Activated CD8-positive, alpha-beta T cell treated with anti-CD3 and anti-CD28 coated beads for 36 hours (primary cell): ENCODE measurements at places on chromosomes 3 and 15. TPM values are rescaled to one million over a fixed set of nuclear protein-coding genes. Genes with fewer than 3 reads are reported as not detected.

Gene IL1RAP
- 20.2 TPM for total RNA-seq

Gene DNAH12
- not detected for total RNA-seq

- H3K4me3 ChIP-seq = no peak overlapping the region
- H3K36me3 ChIP-seq = no peaks in the 10 kb centered on the region
- no peaks in the 10 kb centered on the region for H3K4me1 ChIP-seq
- no peaks in the 10 kb centered on the region for H3K27me3 ChIP-seq
- DNase-seq = no peak
Observed at GRCh38 chr3:43148033-43148432, 42.2 kb upstream of the POMGNT2 start.

- no peak for DNase-seq
- H3K36me3 ChIP-seq = no peaks in the 10 kb centered on the region
- H3K4me3 ChIP-seq = no peak overlapping the region
- peaks cover 3% of the 10 kb centered on the region for H3K27me3 ChIP-seq
- no peaks in the 10 kb centered on the region for H3K4me1 ChIP-seq
Observed at GRCh38 chr3:110352841-110353604, 718.6 kb upstream of the NECTIN3 start.

DNA sequence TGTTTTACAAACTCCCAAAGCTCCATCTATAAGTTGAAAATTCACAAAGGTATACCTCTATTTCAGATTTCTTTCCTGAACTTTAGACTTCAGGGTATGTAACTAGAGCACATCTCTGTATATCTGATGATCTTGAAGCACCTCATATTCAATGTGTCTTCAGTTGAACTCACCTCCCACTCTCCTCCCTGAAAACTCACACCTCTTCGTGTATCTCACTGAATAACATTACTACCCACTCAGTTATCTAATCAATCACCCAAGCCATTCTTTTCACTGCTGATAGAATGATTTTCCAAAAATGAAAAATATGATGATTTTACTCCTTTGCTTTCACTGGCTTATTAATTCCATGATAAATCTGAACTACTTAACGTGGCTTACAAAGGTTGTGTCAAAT, 52.9 kb downstream of the GTPBP8 start:
- no peak overlapping the region for H3K4me3 ChIP-seq
- no peaks in the 10 kb centered on the region for H3K27me3 ChIP-seq
- no peak for DNase-seq
- no peak overlapping the region for H3K27ac ChIP-seq
- peaks cover 2% of the 10 kb centered on the region for H3K4me1 ChIP-seq

GRCh38 chr3:50164984-50165909, 10.1 kb downstream of the SEMA3F start:
- H3K36me3 ChIP-seq = no peaks in the 10 kb centered on the region
- H3K27me3 ChIP-seq = no peaks in the 10 kb centered on the region
- DNase-seq = no peak
- no peak overlapping the region for H3K4me3 ChIP-seq
- no peaks in the 10 kb centered on the region for H3K4me1 ChIP-seq

DNA sequence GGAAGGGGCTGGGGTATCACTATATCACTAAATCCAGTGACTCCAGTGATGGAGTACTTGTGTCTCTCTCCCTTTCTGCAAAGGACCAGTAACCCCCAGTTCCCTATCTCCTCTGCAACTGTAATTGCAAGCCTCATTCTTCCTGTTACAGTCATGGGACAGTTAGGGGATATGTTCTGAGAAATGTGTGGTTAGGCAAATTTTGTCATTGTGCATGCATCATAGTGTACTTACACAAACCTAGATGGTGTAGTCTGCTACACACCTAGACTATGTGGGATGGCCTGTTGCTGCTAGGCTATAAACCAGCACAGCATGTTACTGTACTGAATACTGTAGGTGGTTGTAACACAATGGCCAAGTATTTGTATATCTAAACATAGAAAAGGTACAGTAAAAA, 2.2 kb downstream of the VPS8 start:
- H3K27me3 ChIP-seq = no peaks in the 10 kb centered on the region
- no peak overlapping the region for H3K4me3 ChIP-seq
- H3K27ac ChIP-seq = peak overlapping the region; percentile 69
- peaks cover 9% of the 10 kb centered on the region for H3K36me3 ChIP-seq

- H3K27ac ChIP-seq = no peak overlapping the region
- DNase-seq = no peak
- H3K27me3 ChIP-seq = no peaks in the 10 kb centered on the region
- no peak overlapping the region for H3K4me3 ChIP-seq
- H3K4me1 ChIP-seq = no peaks in the 10 kb centered on the region
- H3K36me3 ChIP-seq = no peaks in the 10 kb centered on the region
Observed at GRCh38 chr3:24867783-24868182, 373.1 kb upstream of the THRB start.

GRCh38 chr3:190024912-190025311, 95.8 kb downstream of the P3H2 start:
- H3K4me3 ChIP-seq = no peak overlapping the region
- peaks cover 15% of the 10 kb centered on the region for H3K27me3 ChIP-seq
- no peak for DNase-seq
